ENCODE measurements at places on chromosomes 11 and 22.

GRCh38 chr11:71102251-71102995 is 150.0 kb downstream of the SHANK2 start:
- no peak for DNase-seq

GRCh38 chr11:70322666-70323065 is 52.2 kb downstream of the PPFIA1 start:
- DNase-seq = no peak

- DNase-seq = no peak
These were observed 12.1 kb downstream of the ELF5 start for GRCh38 chr11:34501500-34501899.

DNA sequence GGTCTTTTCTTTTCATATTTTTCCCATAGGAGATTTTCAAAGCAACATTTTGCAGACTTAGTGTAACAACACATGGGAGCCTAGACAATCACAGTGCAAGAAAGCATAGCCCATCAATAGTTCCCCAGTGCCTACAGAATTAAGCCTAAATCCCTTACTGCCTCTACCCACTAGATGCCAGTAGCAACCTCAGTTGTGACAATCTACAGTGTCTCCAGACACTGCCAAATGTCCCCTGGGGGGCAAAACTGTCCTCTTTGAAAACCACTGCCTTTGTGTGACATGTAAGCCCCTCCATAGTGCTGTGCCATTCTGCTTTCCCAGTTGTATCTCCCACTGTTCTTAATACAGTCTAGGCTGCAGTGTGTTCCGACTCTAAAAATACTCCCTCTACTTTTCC is 1329.0 kb downstream of the LRRC4C start:
- no peak for DNase-seq

DNA sequence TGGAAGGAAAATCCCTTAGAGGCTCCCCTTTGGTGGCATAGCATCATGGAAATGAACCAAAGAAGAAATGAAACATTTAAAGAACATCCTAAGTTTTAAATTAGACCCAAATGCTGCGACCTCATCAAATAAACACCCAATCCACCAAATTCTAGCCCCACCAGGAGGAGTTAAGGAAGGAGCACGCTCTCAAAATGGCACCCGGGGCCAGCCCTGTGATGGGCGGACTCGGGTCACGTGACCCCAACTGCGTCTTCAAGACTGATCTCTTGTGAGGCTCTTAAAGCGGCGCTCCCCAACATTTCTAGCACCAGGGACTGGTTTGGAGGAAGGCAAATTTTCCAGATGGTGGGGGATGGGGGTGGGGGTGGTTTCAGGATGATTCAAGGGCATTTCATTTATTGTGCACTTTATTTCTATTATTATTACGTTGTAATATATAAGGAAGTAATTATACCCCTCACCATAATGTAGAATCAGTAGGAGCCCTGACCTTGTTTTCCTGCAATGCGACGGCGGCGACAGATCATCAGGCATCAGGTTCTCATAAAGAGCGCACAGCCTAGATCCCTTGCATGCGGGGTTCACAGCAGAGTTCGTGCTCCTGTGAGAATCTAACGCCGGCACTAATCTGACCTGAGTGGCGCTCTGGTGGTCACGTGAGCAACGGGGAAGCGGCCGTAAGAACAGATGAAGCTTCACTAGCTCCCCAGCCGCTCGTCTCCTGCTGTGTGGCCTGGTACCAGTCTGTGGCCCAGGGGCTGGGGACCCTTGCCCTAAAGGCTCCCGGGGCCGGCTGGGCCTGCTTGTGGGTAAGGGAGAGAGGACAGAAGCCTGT is 90.6 kb upstream of the SLC22A12 start:
- DNase-seq = no peak

GRCh38 chr11:16195651-16196050 is 160.7 kb downstream of the SOX6 start:
- DNase-seq = no peak

DNA sequence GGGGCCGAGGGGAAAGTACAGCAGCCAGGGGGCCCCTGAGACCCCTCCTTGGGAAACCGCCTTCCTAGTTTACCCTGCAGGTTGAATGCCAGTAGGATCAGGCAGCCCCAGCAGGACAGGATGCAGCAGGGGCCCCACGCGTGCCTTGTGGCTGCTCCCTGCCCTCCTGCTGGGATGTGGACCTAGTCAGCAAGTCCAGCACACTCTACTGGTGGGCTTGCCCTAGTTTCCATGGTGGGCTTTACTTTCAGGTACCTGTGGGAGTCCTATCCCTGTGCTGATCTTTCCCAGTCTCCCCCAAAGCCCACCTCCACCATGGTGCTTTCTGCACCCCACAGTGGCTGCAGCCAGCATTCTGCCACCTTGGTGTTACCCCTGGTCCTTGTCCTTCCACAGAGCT is 22.2 kb downstream of the SHISA8 start:
- no peak for DNase-seq

GRCh38 chr11:119363851-119364590 is 17.5 kb downstream of the USP2 start:
- peak; percentile 84 for DNase-seq

DNA sequence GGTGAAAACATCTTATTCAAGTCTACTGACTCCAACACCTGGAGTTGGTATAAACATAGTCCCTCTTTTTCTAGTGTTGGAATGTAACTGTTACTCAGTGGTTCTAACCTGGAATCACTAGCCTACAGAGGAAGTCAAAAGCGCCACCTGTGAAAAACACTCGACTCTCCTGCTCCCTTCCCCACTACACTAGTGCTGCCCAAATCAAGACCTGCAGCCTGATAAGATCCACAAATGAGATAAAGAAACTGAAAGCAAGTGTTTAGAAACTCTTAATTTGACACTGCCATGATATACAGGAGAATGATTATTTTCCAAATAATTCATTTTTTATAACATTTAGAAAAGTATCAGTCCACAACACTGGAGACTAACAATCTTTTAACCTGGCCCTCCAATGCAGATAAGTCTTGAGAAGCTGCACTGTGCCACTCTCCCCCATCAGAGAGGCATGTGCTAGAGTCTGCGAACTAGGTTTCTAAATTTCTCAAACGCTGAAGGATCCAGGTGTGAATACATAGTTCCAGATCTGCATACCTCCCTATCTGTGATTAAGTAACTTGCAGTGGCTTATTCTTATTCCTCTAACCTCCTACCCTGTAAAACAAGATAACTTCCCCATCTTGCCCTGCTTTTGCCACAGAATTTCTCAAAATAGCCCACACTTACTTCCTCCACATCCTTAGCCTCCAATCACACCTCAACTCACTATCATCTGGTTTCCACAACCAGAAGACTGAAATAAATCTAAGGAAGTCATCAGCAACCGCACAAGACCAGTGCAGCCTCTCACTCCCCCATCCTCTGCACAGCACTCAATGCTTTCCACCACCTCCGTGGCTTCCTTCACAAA is 88.1 kb downstream of the RRAS2 start:
- no peak for DNase-seq

DNA sequence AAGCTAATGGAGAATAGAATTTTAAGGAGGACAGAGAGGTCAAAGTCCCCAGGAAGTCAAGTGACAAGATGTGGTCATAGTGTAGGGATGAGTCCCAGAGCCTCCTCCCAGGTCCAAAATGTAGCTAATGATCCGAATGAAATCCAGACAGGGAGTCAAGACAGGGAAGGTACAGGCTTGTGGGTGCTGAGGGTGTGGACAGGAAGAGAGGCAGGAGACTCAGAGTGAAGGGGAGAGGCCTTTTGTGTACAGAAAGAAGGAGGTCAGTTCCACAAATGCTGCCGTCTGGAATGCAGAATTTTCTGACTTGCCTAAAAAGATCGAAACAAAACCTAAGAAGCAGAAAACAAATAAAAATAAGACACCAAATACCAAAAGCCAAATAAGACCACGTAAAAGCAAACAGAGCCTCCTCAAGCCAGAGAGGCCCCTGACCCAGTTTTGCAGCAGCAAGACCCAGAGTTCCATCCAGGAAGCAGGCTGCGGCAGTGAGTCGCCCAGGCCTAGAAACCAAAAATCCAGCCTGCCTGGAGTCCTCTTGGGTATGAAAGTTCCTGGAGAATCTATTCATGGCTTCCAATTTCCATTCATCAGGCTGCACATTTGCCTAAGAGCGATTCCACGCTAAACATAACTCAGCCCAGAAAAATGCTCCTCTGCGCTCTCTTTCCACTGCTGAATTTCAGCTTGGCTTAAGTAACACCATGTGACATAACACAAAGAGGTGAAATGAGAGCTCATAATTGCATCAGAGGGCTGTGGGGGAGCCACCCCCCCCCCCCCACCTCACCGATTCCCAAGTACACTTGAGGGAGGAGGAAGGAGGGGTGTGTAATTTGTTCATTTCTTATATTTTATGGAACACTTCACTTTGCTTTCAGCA is 71.2 kb downstream of the KIRREL3 start:
- DNase-seq = no peak

DNA sequence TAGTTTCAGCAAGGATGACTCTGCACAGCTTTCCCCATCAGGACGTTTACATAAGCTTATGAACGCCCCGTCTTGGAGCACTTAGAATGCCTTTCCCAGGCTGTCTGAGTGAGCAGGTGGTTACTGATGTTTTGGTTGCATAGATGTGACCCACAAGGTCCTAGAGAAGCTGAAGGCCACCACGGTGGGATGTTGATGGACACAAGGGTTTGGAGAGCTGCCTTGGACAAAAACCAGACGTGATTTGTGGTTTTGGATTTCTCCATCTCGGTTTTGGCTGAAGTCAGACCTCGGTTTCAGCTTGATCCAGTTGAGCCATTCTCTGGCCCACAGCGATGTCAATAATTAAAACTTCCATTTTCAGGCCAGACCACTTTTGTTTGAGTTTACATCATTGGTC is 151.9 kb downstream of the LDLRAD3 start:
- no peak for DNase-seq

GRCh38 chr11:119181677-119182412 is 3.4 kb upstream of the NHERF4 start:
- no peak for DNase-seq

- peak; percentile 40 for DNase-seq
These were observed 13.4 kb downstream of the CSF2RB start for GRCh38 chr22:36926721-36927435.

GRCh38 chr11:3157381-3158130 is 7.6 kb downstream of the OSBPL5 start:
- DNase-seq = no peak

DNA sequence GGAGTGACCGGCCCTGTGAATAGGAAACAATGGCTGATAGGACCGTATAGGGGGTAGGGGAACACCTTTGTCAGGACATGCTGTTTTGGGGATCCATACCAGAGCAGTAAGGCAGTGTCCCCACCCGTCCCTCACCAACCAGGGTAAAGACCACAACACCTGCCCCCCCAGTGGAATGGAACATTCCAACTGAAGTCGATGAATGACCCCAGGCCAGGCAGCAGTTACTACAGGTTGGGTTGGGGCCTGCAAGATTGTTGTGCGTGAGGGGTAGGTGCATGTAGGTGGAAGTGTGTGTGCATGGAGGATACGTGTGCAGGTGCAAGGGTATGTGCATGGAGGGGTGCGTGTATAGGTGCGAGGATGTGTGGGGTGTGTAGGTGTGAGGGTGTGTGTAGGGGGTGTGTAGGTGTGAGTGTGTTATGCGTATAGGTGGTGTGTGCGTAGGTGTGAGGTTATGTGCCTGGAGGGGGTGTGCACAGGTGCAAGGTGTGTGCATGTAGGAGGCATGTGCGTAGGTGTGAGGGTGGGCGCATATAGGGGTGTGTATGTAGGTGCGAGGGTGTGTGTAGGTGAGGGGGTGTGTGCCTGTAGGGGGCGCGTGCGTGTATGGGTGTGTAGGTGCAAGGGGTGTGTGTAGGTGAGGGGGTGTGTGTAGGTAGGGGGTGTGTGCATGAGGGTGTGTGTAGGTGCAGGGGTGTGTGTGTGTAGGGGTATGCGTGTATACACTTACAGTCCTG is 32.9 kb downstream of the PISD start:
- DNase-seq = peak; percentile 57

GRCh38 chr11:70220920-70221319 is 17.8 kb downstream of the FADD start:
- DNase-seq = no peak

- DNase-seq = no peak
These were observed 6.8 kb downstream of the OR51B2 start for GRCh38 chr11:5317292-5317691.

DNA sequence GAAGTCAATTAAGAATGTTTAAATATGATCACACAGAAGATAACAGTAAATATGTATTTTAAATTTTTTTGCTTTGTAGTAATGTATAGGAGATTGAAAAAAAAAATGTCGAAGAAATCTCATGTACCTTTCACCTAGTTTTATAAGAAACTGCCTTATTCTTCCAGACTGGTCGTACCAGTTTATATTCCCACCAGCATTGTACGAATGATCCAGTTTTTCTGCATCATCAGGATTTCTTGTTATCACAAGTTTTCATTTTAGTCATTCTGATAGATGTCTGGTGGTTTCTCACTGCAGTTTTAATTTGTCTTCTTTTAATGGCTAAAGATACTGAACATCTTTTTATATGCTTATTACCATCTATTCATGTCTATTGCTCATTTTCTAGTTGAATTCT is 101.8 kb upstream of the CTSC start:
- DNase-seq = no peak

DNA sequence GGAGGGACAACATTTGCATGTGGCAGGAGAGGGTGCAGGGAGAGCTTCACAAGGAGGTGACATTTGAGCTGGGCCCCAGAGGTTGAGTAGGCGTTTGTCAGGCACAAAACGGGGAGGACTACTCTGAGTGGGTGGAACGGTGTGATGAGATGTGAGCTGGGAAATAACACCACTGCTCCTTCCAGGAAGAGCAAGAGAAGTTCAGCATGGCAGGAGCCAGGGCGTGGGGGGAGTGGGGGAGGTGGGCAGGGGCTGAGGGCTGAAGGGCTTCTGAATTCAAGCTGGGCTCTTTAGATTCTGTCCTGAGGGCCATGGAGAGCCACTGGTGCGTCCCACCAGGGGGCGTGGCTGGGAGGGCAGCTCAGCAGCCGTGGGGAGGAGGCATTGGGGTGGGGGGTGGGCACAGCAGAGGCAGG is 54.2 kb downstream of the OTOG start:
- DNase-seq = no peak

DNA sequence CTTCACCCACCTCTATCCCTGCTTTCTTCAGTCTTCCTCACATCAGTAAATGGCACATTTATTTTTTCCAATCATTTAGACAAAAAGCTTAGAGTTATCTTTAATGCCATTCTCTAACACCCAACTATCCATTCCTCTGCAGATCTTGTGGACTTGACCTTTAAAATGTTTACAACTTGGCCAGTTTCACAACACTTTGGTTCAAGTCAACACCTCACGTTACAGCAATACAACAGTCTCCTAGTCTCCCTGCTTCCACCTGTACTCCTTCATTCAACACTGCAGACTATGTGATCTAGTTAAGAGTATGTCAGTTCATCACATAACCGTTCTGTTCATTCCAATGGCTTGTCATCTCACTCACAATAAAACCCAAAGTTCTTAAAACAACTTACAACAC is 305.2 kb downstream of the SWAP70 start:
- DNase-seq = no peak

DNA sequence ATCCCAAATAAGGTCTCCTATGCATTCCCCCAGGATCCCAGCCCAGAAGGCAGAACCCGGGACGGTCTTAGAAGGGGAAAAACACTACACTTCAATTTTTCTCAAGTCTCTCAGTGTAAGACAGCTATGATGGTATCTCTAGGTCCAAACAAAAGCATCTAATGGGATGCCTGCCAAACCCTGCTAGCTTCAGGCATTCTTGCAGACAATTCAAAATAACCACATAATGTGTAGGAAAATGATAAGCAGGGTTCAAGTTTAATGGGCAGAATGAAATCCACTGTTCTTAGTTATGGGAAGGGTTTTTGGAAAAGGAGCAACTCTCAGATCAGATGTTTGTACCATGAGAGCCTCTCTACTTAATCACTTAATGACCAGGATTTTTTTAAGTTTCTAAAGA is 119.8 kb upstream of the ANO1 start:
- no peak for DNase-seq
